ENCODE measurements at places on chromosomes 1 and 21. TPM values are rescaled to one million over a fixed set of nuclear protein-coding genes. Genes with fewer than 3 reads are reported as not detected.

Gene CRNN
- total RNA-seq: not detected

Gene CD160
- 0.18 TPM for total RNA-seq

Gene CHAF1B
- total RNA-seq: 16.6 TPM

Gene RCAN1
- 132 TPM for total RNA-seq

Gene CD1E
- total RNA-seq: not detected

Gene NPL
- total RNA-seq: 2.4 TPM

Gene CDC42BPA
- total RNA-seq: 52.8 TPM

Gene LRRC39
- 0.13 TPM for total RNA-seq

Gene RAB25
- not detected for total RNA-seq

- no peak for DNase-seq
Observed at GRCh38 chr1:158564608-158565007, 5.8 kb downstream of the OR6P1 start.

- DNase-seq: no peak
Observed at GRCh38 chr21:28522014-28522799, 470.5 kb downstream of the LTN1 start.

- DNase-seq: peak; percentile 45
Observed at GRCh38 chr1:109644670-109645069, 11.2 kb upstream of the GSTM4 start.

GRCh38 chr1:84347271-84347931, 45.9 kb downstream of the SAMD13 start:
- DNase-seq: no peak

GRCh38 chr1:26524181-26524580, 5.4 kb upstream of the RPS6KA1 start:
- DNase-seq: no peak

- no peak for DNase-seq
Observed at GRCh38 chr1:28190996-28191645, 14.6 kb upstream of the PTAFR start.

- DNase-seq: no peak
Observed at GRCh38 chr1:46406881-46407608, 12.9 kb downstream of the FAAH start.

GRCh38 chr1:177505905-177506590, 335.3 kb downstream of the BRINP2 start:
- DNase-seq: no peak

DNA sequence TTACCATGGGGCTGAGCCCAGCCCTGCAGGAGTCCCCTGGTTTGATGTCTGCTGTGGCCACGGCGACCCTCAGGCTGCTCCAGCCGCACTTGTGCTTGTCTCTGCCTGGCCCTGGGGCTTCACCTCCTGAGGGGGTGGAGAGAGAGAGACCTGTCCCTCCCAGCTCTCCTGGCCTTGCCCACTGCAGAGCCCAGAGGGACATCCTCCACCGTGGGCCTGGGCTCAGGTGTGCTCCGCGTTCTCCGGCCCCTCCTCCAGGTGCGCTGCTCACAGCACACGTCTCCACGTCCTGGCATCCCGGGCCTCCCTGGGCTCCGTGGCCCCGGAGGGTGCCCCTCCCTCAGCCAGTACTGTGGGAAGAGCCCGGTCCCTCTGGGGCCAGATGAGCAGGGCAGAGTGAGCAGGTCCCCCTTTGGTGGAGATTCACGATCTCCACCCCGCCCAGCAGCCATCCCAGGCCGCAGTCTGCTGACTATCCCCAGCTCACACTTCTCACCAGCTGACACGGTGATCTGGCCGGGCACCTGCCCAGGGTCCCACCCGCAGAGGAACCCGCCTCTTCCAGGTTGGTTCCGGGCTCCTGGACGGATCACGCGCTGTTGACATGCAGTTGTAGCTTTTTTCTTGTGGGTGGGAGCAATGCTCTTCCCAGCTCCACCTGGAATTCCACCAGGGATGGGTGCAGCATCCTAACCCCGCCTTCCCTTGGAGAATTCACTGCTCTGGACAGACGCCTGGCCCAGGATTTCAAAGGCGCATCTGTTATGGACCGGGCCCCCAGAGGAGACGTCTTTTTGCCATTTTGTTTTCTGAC, 41.8 kb upstream of the POFUT2 start:
- DNase-seq: no peak

GRCh38 chr1:9774712-9775679, 48.8 kb downstream of the CLSTN1 start:
- no peak for DNase-seq

DNA sequence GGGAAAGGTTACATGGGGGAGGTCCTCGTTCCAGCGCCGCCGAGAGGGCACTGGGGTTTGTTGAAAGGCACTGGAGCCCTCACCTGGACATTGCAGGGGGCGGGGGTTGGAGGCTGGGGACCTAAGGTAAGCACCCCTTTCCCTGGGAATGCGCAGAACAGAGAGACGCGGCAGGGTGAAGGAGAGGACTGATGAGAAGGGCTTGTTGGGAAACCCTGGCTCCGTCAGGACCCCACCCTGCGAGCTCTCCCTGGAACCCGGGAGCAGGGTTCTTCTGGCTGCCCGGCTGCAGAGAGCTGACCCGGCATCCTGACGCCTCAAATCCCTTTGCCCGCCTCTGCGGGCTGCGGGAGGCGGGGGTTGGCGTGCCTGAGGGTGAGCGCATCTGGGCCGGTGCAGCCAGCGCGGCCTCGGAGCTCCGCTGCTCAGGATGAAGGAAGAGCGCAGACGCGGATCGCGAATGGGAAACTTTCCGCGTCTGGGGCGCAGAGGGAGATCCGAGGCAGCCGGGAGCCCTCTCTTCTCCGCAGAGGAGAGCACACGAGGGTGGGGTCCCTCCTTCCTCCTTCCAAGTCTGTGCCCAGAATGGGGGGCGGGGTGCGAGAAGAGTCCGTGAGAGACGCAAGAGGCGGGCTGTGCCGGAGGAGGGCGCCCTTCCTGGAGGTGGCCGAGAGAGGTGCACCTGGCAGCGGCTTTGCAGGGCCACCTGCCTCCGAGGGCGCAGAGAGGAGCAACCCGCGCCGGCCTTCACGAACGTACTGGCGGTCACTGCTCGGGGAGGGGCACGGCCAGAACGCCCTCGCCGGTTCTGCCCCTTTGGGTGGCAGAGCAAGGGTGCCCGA, 2.4 kb downstream of the IGSF21 start:
- DNase-seq: no peak

DNA sequence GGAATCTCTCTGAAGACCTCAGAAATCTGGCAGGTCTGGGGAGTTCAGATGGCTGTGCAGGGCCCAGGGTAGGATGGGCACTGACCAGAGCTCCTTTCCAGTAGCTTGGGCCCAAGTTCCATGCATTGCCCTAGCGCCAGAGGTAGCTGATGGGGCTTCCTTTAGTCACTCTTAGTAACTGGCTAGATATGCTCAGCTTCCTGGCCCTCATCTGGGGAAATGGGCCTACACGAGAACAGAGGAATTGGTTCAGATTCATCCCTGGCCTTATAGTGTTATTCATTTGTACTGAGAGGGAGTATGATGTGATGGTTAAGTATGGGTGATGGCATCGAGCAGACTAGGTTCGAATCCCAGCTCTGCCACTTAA, 15.5 kb upstream of the PSMB2 start:
- DNase-seq: no peak

- no peak for DNase-seq
Observed at GRCh38 chr21:27450216-27450615, 483.3 kb upstream of the ADAMTS5 start.

- DNase-seq: no peak
Observed at GRCh38 chr1:3614755-3615742, 3.7 kb upstream of the MEGF6 start.

DNA sequence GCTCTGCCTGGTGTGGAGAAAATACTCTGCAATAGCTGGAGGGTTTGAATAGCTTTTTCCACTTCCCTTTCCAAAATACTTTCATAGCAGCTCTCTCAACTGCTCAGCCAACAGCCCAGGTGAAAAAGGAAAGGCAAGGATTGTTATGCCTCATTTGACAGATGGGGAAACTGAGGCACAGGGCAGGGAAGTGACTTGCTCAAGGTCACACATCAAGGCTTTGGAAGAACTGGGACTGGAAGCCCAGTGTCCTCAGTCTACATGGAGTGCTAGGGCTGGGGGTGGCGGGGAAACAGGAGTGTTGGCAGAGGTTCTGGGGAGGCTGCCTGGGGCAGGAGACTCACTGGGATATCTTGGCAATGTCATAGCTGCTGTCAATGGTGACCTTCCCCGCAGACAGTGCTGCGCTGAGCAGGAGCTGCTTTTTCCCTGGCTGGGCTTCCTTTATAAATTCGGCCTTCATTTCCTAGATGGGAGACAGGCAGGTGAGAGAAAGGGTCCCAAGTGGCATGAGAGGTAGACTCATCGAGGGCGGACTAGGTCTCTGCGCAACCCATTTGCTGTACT, 4.0 kb downstream of the CHI3L1 start:
- no peak for DNase-seq

GRCh38 chr1:40708750-40709099, 17.2 kb downstream of the NFYC start:
- DNase-seq: peak; percentile 82

- peak; percentile 48 for DNase-seq
Observed at GRCh38 chr1:180309338-180309737, 79.3 kb downstream of the LHX4 start.

- no peak for DNase-seq
Observed at GRCh38 chr1:173038875-173039554, 11.7 kb downstream of the TNFSF18 start.

GRCh38 chr1:159339536-159339935, 37.4 kb downstream of the FCER1A start:
- DNase-seq: no peak

DNA sequence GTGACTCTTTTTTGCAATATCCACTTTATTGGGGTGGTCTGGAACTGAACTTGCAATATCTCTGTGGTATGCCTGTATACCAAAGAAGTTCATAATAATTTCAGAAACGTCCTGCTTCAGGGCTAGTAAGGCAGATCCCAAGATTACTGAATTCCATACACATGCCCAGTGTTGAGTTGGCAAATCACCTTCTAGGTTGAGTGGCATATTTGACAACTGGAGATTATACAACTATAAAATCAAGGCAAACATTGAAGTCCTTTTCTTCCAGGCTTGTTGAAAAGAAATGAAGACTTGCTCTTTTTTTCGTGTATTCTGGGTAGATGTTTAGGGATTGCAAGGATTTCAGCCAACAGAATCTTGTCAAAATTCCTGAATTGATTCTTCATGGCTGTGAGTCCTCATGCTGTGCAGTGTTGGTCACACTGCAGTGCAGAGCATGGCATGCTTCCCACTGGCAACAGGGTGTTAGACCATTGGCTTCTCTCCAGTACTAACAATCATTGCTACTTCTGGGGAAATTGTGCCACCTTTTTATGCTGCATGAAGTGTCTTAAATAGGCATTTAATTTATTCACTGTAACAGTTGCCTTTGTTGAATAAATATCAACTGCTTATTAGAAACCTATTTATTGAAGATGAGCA, 367.1 kb upstream of the ADGRL4 start:
- DNase-seq: no peak

- DNase-seq: no peak
Observed at GRCh38 chr1:212607913-212608391, 609 bp upstream of the ATF3 start.

DNA sequence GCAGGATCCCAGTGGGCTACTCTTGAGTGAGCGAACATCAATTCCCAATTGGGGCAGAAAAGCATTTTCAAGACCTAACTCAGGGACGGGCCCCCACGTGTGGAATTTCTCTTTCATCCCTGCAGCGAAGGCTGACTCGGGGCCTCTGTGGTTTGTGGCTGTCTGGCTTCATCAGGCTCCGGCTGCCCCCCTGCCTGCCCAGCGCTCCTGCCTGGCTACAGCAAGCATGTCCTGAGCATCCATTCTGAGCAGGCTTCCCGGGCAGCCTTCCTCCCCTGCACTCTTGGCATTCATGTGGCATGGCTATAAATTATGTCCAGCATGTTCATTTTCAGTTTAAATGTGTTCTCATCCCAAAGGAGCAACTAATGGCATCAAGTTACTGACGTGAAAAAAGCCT, 588.1 kb downstream of the KIF26B start:
- no peak for DNase-seq

- no peak for DNase-seq
Observed at GRCh38 chr1:233598891-233599541, 14.9 kb upstream of the KCNK1 start.

DNA sequence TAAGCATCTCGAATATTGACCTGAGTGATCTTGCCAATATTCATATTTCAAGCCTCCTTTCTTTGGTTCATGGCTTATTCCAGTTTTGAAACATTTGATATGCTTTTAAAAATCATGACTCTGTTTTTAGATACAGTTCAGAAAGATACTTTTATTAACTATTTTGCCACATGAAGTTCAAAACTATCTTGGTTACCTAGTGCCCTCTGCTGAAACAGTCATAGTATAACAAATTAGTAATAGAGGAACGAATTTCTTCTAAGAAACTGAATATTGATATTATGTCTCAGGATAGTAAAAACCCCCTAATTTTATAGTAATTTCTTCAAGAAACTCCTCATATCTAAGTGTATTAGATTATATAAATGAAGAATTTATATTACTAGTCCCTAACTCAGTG, 52.6 kb upstream of the RC3H1 start:
- no peak for DNase-seq

DNA sequence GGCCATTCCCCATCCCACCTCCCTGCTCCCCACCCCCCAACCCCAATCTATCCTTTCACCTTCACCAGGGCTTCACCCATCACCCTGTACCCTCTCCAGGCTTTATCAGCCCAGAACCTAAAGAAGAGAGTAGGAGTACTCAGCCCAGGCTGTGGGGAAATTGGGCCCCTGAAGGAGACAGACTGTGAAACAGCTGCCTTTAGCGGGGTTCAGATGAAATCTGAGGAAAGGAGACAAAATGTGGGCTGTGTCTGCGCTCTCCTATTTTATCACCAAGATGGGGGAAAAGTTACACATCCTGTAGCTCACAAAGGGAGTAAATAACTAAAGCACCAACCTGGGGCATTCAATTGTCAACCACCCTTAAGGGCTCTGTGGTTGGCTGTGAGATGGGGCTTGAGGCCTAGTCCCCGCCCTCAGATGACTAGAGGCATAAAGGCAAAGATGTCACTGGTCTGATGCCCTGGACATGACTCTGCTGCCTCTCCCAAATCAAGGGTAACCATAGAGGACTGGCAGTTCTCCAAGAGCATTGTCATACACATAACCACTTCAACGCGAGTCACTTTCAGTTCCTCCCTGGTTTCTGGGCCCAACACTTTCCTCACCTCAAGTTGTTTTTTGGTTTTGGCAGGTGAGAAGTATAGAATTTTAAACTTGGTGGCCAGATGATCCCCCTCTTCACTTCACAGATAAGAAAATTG, 30.0 kb downstream of the SLC27A3 start:
- DNase-seq: peak; percentile 79

DNA sequence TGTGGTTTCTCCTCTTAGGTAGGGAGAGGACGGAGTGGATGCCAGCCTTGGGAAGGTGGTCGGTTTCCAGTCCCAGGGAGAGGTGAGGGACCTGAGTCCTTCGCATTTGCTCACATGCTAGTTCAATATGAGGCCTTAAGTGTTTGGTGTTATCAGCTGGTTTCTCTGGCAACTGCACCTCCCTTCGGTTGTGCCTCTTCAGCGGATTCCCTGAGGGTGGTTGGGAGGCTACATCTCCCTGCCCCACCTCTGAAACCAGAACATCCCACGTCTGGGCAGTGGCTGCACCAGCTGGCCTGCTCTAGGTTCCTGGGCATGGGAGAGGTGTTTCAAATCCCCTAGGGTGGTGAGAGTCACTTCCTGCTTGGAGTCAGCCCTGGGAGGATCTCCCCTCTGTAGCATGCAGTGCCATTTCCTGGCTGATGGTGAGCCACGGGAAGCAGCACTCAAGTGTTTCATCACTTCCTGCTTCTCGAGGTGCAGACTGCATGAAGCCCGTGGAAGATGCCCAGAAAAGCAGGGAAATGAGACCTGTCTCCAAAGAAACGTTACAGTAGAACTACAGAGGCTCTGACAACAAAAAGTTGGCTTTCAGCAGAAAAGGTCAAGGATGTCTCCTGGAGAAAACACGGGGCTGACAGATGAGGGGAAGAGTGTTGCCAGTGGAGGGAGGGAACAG, 4.5 kb downstream of the TMEM125 start:
- no peak for DNase-seq

Data from SJSA1 (cell line).